HS-27A (cell line): ENCODE measurements at places on chromosomes 2 and 18.

- DNase-seq = peak; percentile 14
Measured at GRCh38 chr2:238684362-238685326, 163.2 kb upstream of the TWIST2 start.

- DNase-seq = peak; percentile 34
Measured at GRCh38 chr2:19819097-19820065, 82.4 kb downstream of the TTC32 start.

- no peak for DNase-seq
Measured at GRCh38 chr2:171858397-171858958, 35.6 kb downstream of the SLC25A12 start.

- DNase-seq = no peak
Measured at GRCh38 chr2:46198164-46198883, 98.9 kb upstream of the EPAS1 start.

- no peak for DNase-seq
Measured at GRCh38 chr2:1660656-1661640, 83.4 kb downstream of the PXDN start.
